Cerebellar nuclear complex (tissue), 1 donor: ENCODE measurements at places on chromosomes 2 and 18.

DNA sequence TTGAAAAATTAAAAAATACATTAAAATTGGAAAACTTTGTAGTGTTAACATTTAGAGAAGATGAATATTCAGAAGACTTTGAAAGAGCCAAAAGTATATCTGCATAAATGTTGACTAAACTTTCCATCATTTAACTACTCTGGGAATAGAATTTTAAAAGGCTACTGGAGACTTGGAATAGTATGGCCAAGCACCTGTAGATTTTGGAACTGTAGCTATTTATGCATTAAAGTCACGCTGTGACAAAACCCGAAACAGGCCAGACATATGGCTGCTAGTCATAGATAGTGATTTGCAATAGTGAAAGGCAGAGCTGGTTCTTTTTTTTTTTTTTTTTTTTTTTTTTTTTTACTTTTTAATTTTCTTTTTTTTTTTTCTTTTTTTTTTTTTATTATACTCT, 396.0 kb downstream of the SOCS6 start:
- no peak for DNase-seq

DNA sequence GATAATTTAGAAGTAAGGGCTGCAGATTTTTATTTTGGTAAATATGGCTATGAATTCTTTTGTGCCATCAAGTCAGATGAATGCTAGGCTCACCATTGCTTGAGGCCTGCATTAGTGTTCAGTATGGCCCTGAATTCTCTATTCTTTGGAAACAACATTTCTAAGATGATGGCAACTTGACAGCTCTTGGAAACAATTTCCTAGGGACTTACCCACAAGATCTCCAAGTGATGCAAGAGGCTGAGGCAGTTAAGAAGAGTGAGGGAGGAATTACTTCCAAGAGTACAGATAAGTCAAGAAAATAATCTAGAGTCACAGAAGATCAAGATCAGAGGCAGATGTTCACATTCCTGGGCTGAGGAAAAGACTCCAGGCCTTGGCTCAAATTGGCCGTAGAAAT, 129.1 kb downstream of the NRP2 start:
- DNase-seq: no peak

DNA sequence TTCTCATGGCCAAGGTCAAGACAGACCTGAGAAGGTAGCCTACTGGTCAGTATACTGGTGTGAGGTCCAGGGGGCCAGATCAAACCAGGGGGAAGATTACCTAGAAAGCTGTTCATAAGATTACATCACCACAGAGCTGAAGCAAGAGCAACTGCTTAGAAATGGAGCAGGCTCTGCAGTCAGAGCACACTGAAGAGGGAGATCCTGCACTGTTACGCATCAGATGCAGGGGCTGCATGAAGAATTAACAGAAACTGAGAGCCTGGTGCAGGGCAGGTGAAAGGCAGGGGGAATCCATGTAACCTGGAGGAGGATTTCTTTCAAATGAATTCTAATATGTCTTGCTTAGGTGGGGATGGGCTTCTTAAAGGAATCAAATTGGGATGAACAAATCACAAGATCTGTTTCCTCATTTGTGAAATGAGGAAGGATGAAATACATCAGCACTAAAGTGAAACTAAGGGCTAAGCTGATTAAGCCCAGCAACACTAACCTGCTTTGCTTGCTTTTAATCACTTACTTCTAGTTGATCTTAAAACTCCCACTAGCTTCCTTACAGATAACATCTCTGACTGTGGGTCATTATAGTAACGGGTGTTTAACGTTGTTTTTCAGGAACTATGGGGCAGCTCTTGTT, 74.3 kb upstream of the ADAM23 start:
- no peak for DNase-seq

DNA sequence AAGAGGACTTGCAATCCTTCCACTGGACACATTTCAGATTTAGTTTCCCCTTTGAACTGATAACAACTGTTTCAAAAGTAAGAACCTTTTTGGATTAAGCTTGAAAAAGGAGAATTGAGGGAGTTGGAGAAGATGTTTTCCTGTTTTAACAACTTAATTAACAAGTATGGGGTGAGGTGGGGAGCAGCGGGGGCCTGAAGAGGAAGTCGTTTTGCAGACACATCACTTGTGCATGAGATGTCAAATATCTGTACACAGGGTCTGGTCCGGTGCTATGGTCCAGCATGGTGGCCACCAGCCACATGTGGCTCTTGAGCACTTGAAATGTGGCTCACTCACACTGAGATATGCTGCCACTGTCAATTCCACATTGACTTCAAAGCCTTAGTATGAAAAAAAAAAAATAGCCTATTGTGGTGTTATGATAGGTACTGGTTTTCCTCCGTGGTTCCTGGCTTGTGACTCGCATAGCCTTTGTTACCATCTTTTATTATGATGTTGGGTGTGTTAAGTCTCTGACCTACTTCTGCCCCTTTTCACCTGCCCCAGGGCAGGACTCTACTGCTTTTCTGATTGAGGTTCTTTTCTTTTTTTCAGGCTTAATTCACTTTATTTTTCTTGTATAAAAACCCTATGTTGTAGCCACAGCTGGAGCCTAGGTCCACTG, 205.5 kb downstream of the BCL2 start:
- DNase-seq: no peak

DNA sequence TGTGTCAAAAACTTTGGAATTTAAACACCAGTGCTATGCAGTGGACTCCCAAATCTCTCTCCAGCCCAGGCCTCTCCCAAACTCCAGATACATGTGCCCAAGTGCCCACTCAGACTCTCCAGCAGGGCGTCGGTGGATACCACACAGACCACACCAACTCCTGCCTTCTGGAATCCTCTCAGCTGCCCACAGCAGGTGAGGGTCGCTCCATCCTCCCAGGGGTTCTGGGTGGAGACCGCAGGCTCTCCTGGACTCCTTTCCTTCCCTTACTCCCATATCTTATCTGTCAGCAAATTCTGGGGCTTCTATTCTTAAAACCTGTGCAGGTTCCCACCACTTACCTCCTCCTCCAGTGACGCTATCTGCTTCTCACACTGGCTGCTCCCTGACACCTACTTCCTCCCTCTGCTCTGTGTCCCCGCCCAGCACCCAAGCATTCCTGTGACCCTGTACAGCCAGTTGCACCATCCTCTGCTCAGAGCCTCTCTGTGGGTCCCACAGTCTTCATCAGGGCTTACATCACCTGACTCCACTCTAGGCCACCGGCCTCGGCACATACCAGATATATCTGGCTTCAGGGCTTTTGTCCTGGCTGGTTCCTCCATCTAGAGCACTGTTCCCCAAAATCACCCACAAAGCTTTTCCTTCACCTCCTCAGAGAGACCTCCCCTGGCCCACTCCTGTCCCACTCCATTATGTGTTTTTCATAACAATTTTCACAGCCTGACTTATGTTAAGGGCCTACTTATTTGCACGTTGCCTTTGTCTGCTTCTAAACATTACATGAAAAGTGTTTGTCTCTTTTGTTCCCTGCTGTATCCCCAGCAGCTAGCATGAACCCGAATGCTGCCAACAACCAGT, 2.6 kb upstream of the IMP4 start:
- no peak for DNase-seq

DNA sequence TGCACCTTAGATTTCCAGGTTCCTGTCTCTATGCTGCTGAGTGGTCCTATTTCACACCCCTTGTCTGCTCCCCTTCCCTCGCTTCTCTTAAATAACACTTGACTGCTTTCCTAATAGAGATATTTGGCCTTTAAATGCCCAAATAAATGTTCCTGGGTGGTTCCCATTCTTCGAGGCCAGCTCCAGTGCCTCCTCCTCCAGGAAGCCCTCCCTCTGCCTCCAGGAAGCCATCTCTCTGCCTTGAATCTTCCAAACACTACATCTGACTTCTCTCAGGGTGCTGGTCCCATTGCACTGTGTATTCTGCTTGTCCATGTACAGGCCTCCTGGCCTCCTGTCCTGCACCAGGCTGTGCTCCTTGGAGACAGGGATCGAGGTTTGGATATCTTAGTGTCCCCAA, 14.2 kb downstream of the EHD3 start:
- no peak for DNase-seq
